ENCODE measurements at places on chromosomes 7 and 10.

DNA sequence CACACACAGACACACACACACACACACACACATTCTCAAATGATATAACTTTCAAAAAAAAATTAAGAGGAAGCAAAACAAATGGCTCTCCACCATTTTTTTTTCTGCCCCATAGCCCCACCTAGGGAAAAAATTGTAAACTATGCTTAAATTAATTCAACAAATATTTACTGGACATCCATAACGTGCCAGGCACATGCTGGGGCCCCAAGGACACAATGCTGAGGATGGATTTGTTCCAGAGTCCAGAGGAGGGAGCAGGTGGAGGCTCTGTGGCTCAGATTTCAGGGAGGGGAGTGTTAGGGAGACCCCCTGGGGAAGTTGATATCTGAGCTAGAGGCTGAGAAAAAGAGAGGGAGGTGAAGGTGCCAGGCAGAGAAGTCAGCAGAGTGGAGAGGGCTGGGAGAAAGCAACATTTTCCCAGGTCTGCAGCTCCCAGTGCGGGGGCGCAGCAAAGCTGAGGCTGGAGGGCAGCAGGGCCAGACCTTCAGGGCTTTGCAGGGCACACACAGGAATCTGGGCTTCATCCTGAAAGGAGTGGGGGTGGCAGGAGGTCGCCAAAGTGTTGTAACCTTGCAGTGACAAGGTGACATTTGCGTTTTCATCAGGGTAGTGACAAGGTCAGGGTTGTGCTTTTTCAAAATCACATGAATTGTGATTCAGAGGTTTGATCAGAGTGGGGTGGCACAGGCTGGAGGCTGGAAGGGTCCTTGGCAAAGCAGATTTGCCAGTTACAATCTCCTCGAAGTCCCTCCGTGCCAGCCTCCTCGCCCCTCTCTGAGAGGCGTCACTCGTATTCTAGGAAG, 261.6 kb downstream of the WDR11 start:
- no peak for DNase-seq

DNA sequence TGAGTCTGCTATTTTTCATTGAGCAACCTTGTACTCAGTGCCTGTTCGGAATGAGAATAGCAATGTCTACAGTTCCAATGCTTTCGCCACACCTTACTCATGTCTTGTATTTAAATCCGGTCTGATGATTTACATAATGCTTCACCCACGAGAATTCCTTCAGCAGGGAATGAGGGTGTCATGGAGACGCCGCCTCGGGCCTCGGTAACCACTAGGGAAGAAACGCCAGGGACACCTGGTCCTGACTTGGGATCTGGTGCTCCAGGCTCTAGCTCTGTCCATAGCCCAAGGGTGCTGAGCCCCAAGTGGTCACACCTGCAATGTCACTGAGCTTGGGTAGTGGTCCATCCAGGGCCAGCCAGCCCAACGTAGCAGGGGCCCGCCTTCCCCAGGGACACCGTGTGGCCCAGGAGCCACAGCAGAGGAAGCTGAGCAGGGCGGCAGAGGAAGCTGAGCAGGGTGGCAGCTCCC, 37.4 kb downstream of the PRKAG2 start:
- DNase-seq, result no peak

- peak; percentile 43 for DNase-seq
Measured at GRCh38 chr10:92699518-92700381, 10.0 kb downstream of the HHEX start.

- DNase-seq, result no peak
Measured at GRCh38 chr10:95250856-95251255, 39.9 kb downstream of the PDLIM1 start.

DNA sequence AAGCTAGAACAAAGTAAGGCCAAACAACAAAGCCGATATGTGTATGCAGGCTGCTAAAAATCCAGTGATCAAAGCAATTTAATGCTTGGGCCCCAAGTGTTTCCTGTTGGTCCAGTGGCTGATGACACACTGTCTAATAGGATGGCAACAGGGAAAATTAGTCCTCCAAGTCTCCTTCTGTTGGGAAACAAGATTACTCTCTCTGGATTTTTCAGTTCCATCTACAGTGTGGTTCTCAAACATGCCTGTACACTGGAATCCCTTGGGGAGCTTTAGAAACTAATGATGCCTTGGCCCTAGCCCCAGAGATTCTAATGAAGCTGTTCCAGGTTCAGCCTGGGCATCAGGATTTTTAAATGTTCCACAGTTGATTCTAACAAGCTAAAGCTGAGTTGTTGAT, 198.7 kb downstream of the AHR start:
- DNase-seq, result no peak

GRCh38 chr10:15725603-15726002, 5.9 kb upstream of the ITGA8 start:
- no peak for DNase-seq

DNA sequence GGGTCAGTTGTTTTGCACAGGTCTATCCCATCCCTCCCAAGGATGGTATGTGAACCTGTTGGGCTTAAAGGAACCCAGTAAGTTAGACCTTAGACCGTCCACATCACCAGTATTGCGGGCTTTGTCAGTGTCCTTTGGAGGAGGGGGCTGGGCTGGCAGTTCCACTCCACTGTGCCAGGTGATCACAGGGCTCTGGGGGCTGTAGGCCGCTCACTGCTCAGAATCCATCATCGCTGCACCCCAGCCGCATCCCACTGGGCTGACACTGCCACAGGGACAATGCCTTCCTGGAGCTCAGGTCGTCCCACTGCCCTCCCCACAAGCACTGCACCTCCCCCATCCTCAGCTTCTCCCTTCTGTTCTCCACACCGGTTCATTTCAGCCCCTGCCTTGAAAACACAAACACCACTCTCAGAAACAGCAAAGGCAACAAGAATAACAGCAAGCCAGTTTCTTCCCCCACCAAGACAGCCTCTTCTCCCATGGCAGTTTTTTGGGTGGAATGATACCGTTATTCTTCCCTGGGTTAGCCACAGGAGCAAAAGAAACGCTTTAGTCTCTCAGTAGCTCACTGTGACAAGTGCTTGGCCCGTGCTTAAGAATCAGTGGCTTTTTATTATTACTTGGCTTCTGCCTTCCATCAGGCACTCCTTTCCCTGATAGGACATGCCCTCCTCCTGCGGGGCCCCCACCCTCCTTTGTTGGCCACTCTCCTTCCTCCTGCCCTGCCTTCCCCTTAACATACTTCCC, 111.2 kb downstream of the GRK5 start:
- no peak for DNase-seq

GRCh38 chr10:110781139-110781538, 90.6 kb upstream of the PDCD4 start:
- no peak for DNase-seq

DNA sequence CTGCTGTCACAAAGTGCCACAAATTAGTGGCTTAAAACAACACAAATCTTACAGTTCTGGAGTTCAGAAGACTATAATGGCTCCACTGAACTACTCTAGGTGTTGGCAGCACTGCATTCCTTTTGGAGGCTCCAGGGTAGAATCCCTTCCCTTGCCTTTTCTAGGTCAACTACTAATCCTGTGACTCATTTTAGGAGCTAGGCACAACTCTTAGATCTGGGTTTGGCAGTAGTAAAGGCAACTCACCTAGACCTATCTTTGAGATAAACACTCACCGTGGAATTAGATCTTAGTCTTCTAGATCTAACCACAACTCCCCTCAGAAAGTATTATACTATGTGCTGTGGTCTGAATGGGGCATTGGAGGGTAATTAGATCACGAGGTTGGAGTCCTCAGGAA, 60.4 kb downstream of the ANKIB1 start:
- no peak for DNase-seq

GRCh38 chr10:80281292-80281691, 8.2 kb downstream of the MAT1A start:
- no peak for DNase-seq

- no peak for DNase-seq
Measured at GRCh38 chr7:147651601-147652000, 939.0 kb upstream of the C7orf33 start.

- no peak for DNase-seq
Measured at GRCh38 chr7:92854501-92855238, 18.3 kb upstream of the CDK6 start.

- no peak for DNase-seq
Measured at GRCh38 chr7:155574556-155575290, 28.4 kb upstream of the CNPY1 start.

GRCh38 chr7:157373493-157373892, 36.7 kb downstream of the DNAJB6 start:
- DNase-seq, result no peak

DNA sequence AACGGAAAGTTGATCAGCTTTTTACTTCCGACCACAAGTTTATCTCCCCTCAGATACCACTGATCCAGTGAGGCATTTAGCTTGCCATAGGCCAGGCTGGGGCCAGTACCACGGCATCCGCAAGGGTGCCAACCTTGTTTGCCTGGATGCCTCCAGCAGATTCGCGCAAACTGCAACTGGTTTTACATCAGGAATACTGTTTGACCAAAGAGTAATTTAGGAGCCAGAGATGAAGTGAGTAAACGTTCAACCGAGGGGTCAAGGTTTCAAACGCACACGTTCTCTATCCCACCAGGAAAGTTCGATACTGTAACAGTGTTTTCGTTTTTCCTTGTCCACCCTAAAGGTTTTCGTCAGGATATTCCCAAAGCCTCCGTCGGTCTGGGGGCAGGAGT, 266 bp upstream of the MDFIC start:
- DNase-seq, result no peak

DNA sequence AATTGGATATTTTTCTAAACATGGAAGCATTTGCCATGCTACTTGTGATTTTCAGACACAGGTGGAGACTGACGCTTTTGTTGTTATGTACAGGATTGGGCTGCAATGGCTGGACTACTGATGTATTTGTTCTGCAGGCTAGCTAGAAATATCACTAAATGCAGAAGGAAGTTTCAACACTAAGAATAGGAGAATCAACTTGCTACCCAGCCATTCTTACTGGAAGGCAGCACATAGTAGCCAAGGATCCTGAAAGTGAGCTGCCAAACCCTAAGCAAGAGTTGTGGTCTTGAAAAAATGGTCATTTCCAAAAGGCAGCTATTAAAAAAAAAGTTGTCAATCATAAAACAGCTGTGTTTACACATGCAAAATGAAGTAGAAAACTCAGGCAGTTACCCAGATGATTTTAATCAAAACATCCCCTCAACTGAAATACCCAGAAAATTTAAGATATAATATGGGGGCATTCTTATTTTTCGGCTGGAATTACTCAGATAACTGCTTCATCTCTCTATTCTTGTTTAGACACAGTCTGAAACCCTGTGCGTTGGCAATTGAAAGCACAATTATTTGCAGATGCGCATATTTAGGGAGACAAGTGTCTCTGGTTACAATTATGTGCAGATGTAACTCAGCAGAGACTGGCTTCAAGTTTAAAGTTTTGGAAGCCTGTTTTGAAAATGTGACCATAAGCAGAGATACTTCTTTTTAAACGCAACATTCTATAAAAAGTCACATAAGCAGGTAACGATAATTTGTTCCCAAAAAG, 31.2 kb downstream of the GFRA1 start:
- no peak for DNase-seq

GRCh38 chr7:130486114-130486953, 5.6 kb upstream of the MEST start:
- DNase-seq, result peak; percentile 45

- no peak for DNase-seq
Measured at GRCh38 chr7:151128716-151129115, 38.8 kb downstream of the GBX1 start.

DNA sequence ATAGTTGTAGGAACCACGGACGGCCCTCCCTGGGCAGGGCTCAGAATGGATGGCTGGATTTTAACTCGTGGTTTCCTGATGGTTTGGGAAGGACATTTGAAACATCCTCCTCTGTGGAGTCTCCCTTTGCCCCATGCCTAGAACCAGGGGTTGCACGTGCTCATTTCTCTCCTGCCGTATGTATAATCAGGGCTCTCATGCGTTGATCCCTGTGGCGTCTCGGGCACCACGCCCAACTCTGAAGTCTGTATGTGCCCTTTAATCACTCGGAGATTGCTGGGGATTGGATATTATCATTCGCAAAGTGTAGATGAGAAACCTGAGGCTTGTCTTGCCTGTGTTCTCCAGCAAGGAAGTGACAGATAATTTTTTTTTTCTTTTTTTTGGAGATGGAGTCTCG, 257.1 kb downstream of the CAMK1D start:
- no peak for DNase-seq

GRCh38 chr7:37342688-37343471, 105.8 kb downstream of the ELMO1 start:
- no peak for DNase-seq

DNA sequence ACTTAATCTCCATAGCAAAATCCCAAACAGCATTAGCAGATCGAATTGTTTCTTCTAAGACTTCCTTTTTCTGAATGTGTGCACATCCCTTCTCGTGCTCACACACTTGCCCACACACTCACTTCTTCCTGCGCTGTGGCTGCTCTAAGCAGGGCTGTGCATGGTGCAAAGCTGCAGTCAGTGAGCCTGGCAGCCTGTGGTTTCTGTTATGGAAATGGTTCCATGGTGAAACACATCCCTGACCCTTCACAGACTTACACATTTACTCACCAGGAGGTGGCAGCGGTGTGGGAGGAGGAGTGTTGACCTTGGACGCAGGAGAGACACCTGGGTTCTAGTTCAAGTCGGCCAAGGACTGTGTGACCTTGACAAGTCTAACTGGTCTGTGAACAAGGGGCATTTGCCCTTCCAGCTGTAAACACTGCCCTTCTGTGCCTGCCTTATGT, 24.9 kb downstream of the MTURN start:
- DNase-seq, result no peak

- peak; percentile 69 for DNase-seq
Measured at GRCh38 chr7:6271694-6272440, 557 bp downstream of the CYTH3 start.

DNA sequence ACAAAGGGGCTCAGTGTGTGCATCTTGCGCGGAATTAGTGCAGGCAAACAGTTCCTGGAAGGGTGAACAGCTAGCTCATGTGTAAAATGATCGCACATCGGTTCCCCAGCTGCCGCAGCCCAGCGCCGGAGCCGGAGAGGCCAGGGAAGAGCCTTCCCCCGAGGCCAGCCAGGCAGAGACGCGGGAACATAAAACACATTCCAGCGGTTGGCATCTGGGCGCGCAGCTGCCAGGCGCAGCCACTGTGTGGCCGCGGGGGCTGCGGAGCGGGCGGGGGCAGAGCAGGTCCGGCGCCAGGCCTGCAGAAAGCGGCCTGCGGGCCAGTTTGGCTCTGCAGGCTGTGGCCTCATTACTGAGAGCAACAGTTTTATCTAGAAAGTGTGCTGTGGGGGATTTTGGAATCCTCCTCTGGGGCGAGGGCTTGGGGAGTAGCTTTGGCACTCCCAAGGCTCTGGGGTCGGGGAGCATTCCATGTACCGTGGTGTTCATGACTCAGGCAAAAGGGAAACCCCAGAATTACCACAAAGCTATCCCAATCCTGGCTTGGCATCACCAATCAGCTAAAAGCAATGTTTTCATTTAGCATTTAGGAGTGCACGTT, 74.3 kb downstream of the SAMD9 start:
- DNase-seq, result peak; percentile 87

DNA sequence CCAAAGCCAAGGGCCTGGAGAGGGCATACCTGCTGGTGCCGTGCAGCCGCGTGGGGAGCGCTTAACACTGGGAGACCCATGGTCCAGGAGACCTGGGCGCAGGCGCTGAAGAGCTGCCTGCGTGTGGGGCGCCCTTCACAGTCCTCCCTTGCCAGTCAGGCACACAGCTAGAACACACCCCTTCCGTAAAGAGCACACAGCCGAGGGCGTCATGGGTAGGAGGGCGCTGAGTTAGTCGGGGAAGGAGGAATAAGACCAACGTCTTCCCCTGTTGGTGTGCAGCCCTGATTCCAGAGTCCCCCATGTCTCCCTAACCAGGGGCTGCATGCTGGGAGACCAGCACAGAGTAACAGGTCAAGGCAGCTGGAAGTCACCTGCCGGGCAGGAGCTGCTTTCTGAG, 273.9 kb downstream of the USP6NL start:
- DNase-seq, result no peak

GRCh38 chr10:4623200-4623599, 202.8 kb upstream of the AKR1E2 start:
- DNase-seq, result no peak

All from left hindlimb (tissue), 1 donor.